ENCODE measurements at places on chromosomes 12 and 14.

DNA sequence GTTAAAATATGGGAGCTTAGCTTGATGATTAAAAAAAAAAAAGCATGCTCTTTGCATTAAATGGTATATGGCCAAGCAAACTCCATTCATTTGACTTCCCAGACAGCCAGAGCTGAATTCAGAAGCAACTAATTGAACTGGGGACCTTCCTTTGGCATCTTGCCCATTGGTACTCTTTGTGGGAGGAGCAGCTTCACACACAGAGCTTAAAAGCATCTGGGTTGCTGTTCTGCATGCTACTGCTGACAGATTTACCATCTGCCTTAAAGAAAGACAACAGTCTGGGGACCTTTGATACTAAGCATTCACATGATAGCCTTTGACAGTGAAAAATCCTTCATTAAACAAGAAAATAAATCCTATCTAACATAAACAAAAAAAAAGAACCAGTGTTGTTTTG, 977.9 kb downstream of the TMTC2 start:
- DNase-seq = no peak

- DNase-seq = no peak
These were observed 52.0 kb downstream of the WASHC3 start for GRCh38 chr12:102009796-102010195.

GRCh38 chr14:98999345-98999744, 272.7 kb downstream of the BCL11B start:
- DNase-seq = no peak

GRCh38 chr12:52394836-52395405, 9.5 kb upstream of the KRT84 start:
- DNase-seq = no peak

GRCh38 chr14:64217308-64217707, 76.9 kb downstream of the ESR2 start:
- no peak for DNase-seq

GRCh38 chr12:27486961-27487360, 37.0 kb upstream of the PPFIBP1 start:
- DNase-seq = no peak

GRCh38 chr14:100285021-100285912, 21.0 kb downstream of the SLC25A29 start:
- peak; percentile 69 for DNase-seq

- DNase-seq = no peak
These were observed 81.4 kb downstream of the PAPOLA start for GRCh38 chr14:96583569-96584041.

- DNase-seq = no peak
These were observed 1509.6 kb upstream of the TMEM132C start for GRCh38 chr12:126757326-126757725.

GRCh38 chr14:90137807-90138206, 76.0 kb downstream of the KCNK13 start:
- DNase-seq = no peak

GRCh38 chr14:32192712-32193373, 9.0 kb upstream of the RNU6-7 start:
- no peak for DNase-seq

- no peak for DNase-seq
These were observed 5.0 kb downstream of the HDAC7 start for GRCh38 chr12:47814539-47815170.

DNA sequence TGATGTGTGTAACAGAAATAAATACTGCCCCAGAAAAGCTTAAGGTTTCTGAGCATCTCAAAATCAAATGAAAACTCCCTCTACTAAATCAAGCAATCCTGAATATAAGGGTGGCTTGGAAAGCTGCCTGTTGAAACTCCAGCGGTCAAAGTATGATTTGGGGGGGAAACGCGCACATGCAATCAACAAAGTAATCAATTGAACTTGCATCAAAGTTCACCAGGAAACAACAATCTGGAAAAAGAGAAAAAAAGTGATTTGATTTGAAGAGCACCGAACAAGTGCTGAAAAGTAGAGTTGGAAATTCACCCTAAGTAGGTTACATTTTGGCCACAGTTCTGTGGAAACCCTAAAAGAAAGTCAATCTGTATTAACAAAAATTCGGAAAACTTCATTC, 700 bp downstream of the CNIH1 start:
- DNase-seq = no peak

DNA sequence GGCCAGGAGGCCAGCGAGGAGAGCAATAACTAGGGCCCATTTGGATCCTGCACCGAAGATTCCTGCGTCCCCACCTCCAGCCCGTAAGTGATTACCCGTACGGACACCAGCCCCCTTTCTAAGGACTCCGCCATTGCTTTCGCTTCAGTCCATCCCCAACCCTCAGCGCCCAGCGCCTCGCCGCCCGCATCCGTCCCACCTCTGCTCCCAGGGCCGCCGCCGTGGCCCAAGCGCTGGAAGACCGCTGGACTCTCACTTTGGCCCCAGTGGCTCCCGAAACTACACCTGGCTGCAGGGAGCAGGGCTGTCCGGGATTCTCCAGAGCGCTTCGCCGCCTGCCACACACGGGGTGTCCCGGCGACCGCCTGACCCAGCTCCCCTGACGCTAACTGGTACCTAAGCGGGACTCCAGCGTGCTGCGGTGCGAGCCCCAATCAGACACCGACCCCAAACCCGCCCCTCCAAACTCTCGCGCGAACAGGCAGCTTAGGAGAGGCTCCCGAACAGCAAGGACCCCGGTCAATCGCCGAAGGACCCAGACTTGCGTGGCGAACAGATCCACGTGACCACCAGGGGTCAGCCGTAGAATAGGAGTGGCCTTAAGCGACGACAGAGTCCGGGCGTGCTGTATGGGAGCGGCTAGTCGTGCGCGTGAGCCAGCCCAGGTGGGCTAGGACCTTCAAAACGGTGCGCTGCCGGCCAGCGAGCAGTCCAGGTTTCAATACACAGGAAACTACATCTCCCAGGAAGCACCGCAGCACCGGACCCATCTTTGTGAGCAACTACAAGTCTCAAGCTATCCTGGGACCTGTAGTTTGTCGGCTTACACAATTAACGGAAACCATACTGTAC, at the start of gene CNPY2:
Gene CNPY2, minus strand, starts transcription at position 367 of the 852 bp plus-strand sequence. CDS start 771 bp downstream, outside the sequence.
- peak; percentile 89 for DNase-seq

DNA sequence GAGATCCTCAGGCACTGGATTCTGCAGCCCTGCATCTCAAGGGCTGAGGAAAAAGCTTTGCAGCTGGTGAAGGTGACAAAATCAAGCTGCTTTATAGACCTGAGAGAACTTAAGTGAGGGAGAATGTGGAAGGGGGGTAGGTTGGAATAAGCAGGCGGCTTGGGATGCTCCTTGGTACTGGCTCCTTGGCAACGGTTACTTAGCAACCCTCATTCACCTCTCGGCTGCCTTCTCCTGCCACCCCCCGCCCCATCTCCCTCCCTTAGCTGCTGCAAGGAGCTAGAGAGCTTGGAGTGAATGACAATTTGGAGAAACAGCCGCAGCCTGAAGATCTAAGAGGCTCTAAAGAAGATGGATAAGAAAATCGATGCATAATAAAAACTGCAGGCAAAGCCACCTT, 44.1 kb upstream of the CISTR start:
- no peak for DNase-seq

DNA sequence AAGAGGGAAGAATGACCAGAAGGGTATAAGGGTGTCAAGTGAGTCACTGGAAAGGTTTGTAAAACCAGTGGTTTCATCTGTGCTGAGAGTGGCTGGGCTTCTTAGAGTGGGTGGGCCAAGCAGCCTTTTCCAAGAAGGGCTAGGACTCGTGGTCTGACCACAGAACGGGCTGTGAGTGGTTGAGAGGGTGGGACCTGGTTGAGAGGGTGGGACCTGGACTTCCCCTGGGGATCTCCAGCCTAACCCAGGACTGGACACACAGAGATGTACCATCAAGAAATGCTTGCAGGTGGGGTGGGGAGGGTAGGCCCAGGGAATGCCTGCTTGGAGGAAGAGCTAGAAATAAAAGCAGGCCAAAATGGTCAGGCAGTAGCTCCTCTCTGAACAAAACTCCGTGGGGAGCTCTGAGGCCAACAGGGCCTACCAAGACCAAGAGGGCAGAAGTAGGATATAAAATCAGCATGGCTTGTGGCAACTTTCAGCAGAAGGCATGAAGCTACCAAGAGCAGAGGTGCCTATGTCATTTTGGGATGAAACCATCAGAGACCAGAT, 140.5 kb downstream of the FOXN3 start:
- DNase-seq = peak; percentile 43

DNA sequence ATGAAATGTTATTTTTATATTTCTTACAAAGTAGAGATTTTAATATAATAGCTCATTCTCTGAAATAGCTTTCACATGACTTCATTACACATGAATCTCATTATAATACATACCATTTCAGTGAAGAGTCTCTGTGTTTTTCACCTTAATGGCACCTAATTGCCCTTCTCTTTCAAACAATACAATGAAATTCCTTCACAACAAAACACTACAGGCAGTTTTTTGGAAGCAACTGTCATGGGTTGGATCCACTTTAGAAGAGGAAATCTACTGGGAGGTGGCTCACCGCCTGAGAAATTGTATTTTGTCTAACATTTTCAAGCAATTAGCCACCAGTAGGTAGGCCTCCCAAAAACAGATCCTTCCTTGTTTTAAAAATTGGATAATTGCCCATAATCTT, 40.3 kb upstream of the RGS6 start:
- no peak for DNase-seq

DNA sequence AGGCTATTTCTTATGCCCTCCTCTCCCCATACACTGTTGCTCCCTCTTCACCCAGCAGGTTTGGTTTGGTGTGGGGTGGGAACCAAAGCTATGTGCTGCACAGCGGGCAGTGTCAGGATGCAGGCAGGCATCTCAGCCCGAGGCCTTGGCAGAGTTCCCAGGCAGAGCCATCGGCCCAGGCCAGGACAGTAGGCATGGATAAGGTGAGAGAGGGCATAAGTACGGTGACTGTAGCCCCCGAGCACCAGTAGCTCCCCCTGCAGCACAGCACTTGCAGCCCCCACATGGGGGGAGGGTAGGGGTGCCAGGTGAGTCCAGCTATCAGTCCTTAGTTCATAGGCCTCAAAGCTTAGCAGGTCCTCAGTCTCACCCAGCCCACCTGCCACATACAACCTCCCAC, 7.2 kb downstream of the KLHL33 start:
- DNase-seq = no peak

DNA sequence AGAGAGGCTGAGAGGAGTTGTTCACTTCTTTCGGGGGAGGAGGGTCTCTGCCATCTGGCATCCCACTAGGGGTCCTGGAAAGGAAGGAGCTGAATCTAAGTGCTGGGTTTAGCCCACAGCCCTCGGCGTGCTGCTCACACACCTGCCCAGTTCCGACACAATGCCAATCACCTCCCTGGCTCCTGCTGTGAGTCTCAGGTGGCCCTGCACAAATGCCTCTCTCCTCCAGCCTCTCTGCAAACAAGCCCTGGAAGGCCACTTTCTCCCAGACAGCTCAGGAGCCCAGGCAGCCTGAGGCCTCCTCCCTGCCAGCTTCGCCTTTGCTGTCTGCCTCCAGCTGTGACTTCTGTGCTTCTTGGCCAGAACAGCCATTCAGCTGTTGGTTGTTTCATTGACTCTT, 51.2 kb downstream of the SMIM41 start:
- DNase-seq = no peak

GRCh38 chr12:128820723-128821432, 2.9 kb downstream of the SLC15A4 start:
- no peak for DNase-seq

DNA sequence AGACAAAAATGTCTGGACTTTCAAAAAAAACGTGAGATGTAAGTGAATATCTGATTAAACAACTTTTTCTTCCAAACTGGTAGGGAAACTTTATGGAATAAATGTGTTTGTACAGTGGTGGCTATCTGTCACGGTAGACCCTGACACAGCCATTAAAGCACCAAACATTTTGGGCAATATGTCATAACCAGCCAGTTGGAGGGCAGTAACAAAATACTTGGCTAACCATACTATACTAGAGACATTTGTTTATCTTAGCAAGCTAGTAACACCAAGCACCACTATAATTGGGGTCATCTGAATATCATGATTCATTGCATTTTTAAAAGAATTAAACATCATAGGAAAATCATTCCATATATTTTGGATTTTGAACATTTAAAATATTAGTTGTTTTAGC, 6.0 kb upstream of the MYF6 start:
- DNase-seq = no peak

DNA sequence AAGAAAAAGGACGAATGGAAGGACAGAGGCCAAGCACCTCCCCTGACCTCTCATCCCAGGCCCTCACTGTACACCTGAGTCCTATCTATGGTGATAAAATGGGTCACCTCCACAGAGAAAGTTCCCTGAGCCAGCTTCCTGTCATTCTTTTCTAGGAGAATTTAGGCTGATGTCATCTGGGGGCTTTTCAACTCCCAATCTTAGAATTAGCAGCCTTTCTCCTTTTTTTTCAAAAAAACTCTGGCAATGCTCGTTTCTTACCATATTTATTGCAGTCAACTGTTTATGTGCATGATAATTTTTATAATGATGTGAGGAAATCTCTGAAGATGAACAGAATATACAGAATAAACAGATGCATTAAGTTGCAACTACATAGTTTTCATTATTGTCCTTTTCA, 177.6 kb downstream of the SNAPC1 start:
- DNase-seq = no peak

DNA sequence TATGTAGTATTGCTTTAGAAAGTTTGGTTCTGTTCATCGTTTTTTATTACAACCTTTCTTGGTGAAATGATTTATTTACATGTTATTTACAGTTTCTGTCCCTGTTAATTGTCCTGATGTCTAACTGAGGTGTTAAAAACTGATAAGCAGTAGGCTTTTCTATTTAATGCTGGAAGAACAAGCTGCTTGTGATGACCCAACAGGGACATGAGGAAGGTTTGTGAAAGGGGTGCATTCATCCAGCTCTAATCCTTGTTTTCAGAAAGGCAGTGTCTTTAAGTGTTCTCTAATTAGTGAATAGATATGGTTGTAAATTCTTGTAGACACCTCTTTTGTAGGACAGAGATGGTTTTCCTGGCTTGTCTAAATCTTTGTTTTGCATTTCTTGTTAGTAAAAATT, 191.4 kb downstream of the FOXA1 start:
- DNase-seq = no peak

DNA sequence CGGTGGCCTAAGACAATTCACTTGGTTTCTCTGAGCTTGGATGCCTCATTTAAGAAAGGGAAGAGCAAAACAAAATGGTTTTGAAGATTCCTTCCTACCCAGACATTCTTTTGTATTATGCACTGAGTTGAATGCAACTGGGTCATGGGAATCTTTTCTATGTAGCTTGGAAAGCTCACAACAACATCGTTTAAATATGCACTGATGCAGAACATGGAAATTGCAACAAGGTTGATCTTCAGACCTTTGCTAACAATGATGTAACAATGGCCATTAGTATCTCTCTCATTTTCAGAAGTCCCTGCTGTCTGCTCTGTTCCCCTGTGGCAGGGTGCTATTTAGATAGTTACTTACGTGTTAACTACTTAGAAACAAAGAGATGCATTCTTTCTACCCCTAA, 30.1 kb upstream of the IGF1 start:
- no peak for DNase-seq

GRCh38 chr14:30541318-30541717, 17.6 kb upstream of the G2E3 start:
- no peak for DNase-seq
